ENCODE measurements at places on chromosomes 6 and 20.

- no peak for DNase-seq
These were observed 15.8 kb downstream of the MYB start for GRCh38 chr6:135196739-135197510.

DNA sequence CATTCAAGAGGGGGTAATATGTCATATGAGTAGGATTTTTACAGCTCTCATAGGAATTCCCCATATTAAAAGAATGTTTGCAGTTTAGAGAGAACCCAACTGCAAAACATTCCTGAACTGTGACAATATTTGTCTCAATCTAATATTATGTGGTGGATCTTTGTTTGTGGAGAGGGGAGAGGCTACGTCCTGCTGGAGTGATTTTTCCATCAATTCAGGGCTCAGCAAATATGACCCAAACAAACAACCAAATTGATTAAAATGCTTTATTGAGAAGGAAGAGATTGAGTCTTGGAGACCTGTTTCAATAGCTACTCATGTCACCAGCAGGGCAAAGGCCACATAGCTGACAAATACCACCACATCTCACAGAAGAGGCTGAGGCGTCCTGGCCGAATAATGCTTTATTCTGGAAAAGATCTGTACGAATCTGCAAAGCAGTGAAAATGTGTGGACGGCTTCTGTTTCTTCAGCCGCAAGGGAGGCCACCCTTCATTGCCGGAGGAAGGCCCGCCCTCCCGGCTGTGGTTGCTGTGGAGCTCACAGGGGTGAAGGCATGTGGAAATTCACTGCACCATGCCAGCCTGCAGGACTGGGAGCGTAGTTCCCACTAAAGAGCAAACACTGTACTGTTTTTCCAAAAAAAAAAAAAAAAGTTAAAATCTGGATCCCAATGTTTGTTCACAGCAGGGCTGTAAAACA lies 89.7 kb upstream of the QKI start:
- no peak for DNase-seq

DNA sequence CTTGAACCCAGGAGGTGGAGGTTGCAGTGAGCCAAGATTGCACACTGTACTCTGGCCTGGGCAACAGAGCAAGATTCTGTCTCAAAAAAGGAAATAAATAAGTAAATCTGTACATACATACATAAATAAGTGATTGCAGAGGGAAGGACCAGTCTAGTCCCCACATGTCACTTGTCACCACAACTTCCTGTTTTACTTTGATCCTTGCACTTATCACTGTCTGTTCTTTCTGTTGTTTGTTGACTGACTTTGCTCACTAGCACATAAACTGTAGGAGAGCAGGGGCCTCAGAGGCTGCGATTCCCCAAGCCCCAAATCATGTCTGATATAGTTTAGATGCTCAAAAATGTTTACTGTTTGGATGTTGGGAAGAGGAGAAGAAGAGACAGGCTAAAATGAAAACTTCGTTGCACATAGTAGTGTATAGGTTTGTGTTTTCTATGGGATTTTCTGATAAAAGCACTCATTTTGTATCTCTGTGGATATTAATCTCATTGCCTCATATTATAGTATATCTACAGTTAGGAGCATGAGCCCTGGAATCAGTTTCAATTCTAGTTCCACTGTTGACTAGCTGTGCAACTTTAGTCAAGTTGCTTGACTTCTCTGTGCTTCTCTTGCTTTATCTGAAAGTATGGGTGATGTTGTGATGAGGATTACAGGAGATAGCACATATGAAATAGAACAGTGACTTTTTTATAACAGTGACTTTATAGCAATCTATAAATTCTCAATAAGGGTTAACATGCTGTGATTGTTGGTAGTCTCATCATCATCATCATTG lies 165.0 kb downstream of the TBC1D7 start:
- no peak for DNase-seq

- peak; percentile 80 for DNase-seq
These were observed 669 bp upstream of the TMEM30A start for GRCh38 chr6:75285283-75285639.

DNA sequence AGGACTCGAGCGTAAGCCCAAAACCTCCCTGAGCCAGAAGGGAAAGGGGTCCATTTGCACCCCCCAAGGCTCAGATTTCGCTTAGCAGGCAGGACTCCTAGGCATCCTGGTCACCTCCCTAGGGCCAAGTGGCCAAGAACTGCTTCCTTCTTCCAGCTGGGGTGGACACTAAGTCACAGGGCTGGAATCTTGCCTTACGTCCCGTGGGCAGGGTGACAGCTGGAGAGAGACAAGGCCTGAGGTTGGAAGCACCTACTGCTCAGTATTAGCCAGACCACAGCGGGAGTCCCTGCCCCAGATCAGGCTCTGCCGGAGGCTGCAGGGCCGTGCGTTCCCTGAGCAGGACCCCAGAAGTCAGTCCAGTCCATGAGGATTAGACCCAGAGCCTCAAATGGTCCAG lies 19.7 kb downstream of the LAMA5 start:
- DNase-seq, result no peak

DNA sequence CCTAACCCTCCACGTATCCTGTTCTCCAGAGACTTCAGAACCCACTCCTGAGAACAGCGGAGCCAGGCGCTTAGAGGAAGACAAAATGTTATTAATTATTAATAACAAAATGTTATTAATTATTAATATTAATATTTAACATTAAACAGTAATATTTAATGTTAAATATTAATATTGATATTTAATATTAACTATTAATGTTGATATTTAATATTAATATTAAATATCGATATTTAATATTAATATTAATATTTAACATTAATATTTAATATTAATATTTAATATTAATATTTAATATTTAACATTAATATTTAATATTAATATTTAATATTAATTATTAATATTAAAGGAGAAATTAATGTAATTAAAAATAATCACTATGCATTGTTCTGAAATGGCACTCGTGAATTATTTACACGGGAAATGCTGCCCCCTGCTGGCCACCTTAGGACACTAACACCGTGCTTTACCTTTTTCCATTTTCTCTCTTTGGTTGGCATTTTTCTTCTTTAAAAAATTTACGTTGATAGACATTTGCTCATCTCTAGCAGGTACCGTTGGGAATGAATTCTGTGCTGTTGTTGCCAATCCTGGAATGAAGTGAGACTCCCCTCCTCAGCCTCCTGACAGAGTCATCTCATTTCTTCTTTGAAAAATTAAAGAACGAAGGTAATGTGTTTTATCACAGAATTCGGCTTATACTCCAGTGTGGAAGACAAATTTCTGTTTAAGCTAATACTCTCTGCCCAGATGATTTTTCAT lies 7.5 kb upstream of the GGTLC1 start:
- peak; percentile 73 for DNase-seq

DNA sequence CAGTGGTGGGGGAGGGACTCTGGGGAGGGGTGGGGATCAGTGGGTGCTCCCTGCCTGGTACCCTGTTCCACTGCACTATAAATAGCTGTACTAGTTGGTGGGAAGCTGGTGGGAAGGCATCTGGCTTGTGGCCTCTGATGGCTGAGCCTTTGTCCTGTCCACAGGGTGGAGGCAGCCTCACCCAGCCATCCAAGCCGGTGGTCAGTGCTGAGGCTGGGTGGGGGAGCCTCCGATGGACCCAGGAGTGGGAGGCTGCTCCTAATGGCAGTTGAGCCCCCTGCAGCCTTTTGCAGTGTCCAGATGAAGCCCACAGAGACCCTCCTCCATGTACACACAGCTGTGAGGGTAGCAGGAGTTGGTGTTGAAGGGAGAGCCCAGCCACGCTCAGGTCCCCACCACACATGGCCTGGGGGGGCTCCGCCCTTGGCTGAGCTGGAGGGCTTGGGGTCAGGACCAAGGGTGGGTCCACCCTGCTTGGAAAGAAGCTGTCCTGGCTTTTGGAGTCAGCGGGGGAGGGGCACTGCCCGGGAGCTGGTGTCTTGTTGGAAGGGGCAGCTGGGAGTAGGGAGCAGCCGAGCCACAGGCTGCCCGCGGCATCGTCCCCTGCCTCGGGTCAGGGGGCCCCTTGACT lies 2.5 kb downstream of the PPDPF start:
- no peak for DNase-seq

GRCh38 chr20:57667924-57668782 lies 41.7 kb downstream of the PMEPA1 start:
- DNase-seq, result no peak

GRCh38 chr20:44309763-44310663 lies 989 bp downstream of the FITM2 start:
- peak; percentile 23 for DNase-seq

DNA sequence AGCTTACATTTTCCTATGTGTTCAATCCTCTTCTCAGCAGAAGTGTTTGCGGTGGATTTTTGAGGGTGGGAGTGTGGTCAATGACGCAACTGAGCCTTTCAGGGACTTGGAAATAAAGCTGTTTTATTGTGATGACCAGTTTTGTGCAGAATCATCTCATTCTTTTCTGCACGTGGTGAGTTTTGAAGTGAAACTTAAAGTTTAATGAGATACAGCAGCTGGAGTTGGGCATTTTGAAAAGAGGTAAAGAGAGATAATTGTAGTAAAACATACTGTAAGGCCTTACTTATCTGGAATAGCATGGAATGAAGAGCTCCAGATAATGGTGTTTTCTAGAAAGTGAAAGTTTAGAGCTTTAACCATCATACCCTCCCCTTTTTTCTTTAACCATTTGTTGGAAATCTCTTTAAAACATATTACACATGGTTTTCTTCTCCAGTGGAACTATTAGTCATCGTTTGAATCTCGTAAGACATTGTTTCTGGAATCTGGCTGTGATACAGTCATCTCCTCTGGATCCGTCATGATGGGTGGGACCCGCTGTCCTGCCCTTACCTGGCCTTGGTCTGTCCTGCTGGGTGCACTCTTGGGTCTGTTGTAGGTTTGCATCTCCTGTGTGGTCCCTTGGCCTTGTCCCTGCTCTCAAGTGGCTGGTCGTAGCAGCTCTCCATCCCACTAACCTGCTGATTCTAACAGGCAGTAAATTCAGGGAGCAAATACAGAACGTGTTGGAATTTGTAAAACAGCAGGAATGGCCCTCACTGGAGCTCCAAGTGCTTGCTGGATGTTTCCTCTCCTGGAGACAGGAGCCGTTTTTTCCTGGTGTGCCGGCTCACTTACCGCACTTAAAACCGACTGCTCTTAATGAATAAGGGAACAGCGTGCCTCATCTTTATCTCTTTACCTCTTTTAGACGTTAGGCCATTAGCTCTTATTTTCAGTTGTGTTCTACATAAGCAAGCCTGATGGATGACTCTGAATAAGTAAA lies 29.8 kb downstream of the UST start:
- DNase-seq, result no peak

DNA sequence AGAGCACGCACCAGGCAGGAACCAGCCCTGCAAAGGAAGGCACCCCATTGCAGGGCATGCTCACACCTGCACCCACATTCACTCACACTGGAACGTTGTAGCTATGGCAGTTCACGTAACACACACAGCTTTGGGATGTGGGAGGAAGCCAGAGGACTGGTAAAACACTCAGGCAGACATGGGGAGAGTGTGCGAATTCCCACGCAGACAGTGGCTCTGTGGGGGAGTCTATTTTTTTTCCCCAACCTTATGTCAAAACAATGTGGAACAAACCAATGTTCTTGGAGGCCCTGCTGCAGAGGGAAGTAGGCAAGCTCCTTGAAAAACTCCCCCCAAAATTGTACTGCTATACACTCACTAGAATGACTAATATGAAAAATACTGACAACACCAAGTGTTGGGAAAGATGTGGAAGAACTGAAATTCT lies 91.0 kb downstream of the PPP1R14C start:
- no peak for DNase-seq

DNA sequence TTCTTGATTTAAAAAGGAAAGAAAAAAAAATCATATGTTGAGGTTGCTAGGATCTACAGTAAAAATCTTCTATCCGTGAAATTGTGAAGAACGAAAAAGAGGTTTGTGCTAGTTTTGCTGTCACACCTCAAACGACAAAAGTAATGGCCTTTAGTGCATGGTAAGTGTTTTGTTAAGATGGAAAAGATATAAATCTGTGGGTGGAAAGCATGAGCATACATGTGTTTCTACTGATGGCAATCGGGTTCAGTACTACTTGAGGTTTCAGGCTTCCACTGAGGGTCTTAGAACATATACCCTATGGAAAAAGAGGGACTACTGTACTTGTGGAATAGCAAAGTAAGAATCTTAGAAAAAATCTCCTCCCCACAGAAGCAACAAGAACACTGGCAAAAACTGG lies 58.0 kb downstream of the AHI1 start:
- no peak for DNase-seq

- no peak for DNase-seq
These were observed 278.0 kb downstream of the BMP7 start for GRCh38 chr20:56988446-56988845.

DNA sequence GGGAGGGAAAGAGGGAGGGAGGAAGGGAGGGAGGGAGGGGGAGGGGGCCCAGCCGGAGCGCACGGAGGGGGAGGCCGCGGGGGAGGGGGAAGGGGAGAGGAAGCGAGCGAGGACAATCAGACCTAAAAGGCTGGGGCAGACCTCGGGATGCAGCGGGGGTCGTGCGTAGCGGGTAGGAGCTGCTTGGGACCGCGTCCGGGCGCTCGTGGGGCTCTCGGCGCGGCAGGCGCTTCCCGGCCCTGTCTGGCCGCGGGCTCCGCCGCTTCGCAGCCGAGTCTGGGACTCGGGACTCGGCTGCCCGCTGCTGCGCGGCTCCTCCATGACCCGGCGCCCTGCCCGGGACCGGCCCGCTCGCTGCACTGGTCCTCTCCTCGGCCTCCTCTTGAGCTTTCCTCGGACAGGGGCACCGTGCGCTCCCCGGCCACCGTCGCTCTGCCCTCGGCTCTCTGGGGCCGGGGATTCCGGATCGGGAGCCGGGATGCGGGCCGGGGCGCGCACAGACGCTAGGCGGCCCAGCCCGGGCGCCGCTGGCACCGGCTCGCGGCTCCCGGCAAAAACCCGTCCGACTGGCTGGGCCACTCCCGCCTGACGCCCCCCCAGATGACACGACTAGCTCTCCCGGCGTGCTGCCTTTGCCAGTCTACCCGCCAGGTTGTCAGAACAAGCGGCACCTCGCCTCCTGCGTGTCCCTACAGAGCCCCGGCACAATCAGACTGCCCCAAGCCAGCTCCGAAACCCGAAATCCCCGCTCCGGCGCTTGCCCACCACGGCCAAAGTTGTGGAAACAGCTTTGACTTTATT lies 2.2 kb downstream of the TFAP2A start:
- peak; percentile 46 for DNase-seq

- no peak for DNase-seq
These were observed 57.1 kb upstream of the RPS6KA2 start for GRCh38 chr6:166684170-166684569.

GRCh38 chr20:31508517-31509244 lies 5.6 kb upstream of the HM13 start:
- peak; percentile 63 for DNase-seq

DNA sequence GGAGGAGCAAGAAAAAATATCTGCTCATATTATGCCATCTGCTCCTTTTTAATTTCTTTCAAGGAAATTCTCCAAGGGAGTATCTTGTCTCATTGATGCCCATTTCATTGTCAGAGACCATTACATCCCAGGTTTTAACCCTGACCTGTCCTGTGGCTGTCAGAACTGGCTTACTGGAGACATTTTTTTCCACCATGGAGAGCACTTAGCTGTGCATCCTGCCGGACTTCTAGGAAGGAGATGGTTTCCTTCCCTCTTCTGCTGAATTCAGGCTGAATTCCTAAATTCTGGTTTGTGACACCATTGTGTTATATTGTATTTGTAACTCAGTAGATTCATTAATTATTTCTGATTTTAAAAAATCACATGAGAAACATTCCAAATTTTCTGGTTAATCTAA lies 70.3 kb downstream of the NKAIN2 start:
- no peak for DNase-seq

- peak; percentile 10 for DNase-seq
These were observed 11.4 kb downstream of the RIPK1 start for GRCh38 chr6:3079682-3080081.

Data from DMS53 (cell line).